Large intestine (tissue), 12 donors: ENCODE measurements at places on chromosomes 4 and X.
A peak's percentile ranks its signal among the peaks of the same experiment; 100 is the strongest.

GRCh38 chr4:41715155-41715554, 33.4 kb downstream of the PHOX2B start:
- DNase-seq, result no peak

- DNase-seq, result no peak
These were observed 74.4 kb downstream of the HTRA3 start for GRCh38 chr4:8343967-8344331.

GRCh38 chrX:3393581-3394111, 47.2 kb upstream of the MXRA5 start:
- no peak for DNase-seq

- no peak for DNase-seq
These were observed 6.6 kb downstream of the HELQ start for GRCh38 chr4:83449009-83449408.

DNA sequence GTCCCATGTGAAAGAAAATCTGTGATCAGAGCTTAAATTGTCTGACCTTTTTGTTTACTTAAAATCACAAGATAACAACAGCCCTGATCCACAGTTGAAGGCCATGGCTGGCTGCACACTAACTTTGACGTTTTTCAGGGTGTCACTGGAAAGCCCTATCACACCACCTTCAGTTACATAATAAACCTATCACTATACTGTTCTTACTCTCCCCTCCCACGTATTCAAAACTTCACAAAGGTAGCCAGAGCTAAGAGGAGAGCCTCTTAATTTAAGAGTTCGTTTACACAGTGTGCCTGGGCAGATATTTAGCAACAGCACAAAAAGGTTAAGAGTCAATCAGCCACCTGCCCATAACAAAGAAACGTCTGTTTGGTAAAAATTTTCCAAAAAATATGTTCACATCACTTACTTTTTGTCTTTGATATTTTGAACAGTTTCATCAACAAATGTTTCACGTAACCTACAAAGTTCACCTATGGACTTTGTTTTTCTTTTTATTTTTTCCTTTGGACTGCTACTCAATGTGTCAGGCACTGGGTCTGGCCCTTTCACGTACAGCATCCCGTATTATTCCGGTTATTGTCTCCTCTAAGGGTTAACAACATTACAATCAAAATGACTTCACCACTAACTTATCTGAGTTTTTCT, 25.0 kb downstream of the RFC1 start:
- no peak for DNase-seq

DNA sequence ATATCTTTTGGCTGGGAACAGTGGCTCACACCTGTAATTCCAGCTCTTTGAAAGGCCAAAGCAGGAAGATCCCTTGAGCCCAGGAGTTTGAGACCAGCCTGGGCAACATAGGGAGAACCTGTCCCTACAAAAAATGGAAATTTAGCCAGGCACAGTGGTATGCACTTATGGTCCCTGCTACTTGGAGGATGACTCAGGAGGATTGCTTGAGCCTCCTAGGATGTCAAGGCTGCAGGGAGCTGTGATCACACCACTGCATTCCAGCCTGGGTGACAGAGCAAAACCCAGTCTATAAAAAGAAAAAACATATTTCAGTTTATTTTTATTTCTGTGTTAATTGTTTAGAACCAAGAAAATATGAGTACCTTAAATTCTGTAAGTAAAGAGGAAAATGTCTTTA, 123.7 kb downstream of the CBR4 start:
- no peak for DNase-seq

DNA sequence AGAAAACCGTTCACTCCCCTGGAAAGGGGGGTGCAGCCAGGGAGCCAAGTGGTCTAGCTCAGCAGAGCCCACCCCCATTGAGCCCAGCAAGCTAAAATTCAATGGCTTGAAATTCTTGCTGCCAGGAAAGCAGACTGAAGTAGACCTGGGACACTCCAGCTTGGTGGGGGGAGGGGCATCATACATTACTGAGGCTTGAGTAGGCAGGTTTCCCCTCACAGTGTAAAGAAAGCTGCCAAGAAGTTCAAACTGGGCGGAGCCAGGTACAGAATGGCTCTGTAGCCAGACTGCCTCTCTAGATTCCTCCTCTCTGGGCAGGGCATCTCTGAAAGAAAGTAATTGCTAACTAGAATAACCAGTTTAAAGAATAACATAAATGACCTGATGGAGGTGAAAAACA, 372.3 kb upstream of the F9 start:
- DNase-seq, result no peak

DNA sequence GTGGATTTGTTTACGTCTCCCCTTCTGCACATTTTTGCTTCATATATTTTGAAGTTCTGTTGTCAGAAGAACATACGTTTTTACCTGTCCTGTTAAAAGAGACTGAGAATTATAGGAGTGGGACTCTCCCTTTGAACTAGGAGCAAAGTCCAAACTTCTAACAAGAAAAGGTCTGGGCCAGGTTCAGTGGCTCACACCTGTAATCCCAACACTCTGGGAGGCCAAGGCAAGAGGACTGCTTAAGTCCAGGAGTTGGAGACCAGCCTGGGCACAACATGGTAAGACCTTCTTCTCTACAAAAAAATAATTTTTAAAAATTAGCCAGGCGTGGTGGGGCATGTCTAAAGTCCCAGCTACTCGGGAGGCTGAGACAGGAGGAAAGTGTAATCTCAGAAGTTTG, 15.8 kb downstream of the LIN54 start:
- no peak for DNase-seq

GRCh38 chrX:54085666-54086065, 41.4 kb upstream of the PHF8 start:
- no peak for DNase-seq

GRCh38 chr4:143424276-143424675, 87.6 kb downstream of the GAB1 start:
- no peak for DNase-seq

DNA sequence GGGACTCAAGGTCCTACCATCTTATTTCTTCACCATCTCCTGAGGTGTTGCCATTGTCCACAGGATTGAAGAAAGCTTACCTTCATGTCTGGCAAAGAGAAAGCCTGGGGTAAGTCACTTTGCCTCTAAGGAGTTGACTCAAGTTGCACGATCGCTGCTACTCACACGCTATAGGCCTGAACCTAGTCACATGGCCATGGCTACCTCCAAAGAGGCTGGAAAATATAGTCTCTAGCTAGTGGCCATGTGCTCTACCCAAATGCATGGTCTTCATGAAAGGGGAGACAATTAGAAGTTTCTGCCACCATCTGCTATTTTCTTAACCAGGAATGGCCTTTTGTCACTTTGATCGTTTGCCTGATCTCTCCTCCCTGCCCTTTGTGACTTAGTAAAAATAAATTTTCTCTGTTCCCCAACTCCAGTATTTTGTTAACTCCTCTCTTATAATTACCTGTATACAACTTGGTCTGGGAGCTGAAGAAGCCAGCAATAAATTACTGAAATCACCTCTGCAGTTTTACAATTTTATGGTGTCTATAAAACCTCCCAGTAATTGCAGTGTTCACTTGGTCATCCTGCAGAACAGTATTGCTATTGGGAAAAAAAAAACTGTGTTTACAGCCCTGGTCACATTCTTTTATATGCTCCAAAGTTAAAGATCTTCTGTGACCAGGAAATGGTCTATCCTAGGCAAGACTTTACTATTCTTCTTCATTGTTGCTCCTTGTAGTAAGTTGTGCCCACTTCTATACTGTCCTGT, 126.7 kb upstream of the TSPAN5 start:
- peak; percentile 91 for DNase-seq

GRCh38 chr4:88447371-88448095, 9.4 kb upstream of the HERC5 start:
- no peak for DNase-seq

DNA sequence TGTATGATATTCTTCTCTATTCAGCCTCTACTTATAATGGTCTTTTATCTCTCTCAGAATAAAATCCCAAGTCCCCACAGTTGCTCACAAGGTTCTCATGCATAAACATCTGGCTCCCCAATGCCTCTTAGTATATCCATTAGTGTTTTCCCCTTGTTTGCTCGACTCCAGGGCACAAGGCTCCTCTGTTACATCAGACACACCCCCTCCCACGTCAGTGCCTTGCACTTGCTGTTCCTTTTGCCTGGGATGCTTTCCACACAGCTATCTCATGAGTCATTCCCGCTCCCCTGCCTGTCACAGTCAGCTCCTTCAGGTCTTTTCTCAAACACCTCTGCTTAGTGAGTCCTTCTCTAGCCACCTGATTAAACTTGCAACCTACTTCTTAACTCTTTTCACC, 260.2 kb downstream of the IL1RAPL1 start:
- DNase-seq, result no peak

DNA sequence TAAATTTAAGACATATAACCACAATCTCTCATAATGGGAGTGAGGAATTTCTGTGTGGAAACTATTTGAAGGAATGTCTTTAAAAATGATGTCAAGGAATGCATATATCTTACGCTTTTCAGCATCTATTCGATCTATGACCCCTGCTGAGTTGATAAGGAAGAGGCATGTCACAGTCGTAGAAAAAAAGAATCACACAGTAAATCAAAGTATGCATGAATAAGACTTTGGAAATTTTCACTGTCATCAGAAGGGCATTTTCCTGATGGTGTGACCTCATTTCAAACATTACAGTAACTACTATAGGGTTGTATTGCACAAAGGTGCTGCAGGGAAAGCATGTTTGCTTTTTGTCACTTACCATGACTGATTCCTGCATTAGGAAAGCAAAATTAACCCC, 41.5 kb downstream of the REELD1 start:
- no peak for DNase-seq

- peak; percentile 46 for DNase-seq
These were observed 348.5 kb downstream of the MID1IP1 start for GRCh38 chrX:39149761-39150160.

DNA sequence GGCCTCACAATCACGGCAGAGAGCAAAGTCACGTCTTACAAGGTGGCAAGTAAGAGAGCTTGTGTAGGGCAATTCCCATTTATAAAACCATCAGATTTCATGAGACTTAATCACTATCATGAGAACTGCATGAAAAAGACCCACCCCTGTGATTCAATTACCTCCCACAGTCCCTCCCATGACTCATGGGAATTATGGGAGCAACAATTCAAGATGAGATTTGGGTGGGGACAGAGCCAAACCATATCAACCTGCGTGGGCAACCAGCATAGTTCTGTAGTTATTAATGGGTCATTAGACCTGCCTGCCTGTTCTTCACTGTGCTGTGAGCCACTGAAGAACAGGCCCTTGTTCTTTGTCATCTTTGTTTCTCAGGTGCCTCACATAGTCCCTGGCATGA, 593.7 kb upstream of the BOD1L1 start:
- DNase-seq, result no peak

DNA sequence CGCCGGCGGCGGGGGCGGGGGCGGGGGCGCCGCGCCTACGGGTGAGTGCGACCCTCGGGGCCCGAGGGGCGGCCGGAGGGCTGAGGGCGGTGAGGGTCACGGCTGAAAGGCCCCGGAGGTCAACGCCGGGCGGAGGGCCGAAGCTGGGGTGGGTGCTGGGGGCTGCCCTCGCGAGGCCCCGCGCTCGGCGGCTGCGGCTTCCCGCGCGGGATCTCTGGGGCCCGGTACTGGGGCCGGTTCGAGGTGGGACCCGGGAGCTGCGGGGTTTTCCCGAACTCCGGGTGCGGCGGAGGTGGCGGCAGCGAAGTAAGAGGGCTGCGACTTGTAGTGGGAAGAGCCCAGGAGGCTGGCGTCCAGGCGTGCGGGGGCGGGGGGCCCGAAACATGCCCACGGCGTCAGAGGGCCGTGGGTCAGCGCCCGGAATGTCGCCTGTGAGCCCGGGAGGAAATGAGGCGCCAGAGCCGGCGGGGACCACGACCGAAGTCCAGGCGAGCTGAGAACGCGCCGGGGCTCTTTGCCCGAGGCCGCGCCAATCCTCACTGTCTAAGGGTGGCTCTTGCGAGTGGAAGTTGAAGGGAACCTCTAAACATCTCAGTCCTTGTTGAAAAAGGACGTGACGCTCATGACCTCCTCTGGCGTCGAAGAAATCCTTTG, 407 bp downstream of the IL13RA1 start:
- DNase-seq, result peak; percentile 77

- DNase-seq, result no peak
These were observed 43.7 kb downstream of the DDX3X start for GRCh38 chrX:41377624-41378023.

GRCh38 chr4:156829201-156829873, 142.3 kb downstream of the PDGFC start:
- DNase-seq, result no peak

- no peak for DNase-seq
These were observed 97.0 kb downstream of the MID1IP1 start for GRCh38 chrX:38898261-38898660.

- DNase-seq, result no peak
These were observed 5.4 kb upstream of the NUDT9 start for GRCh38 chr4:87416965-87417364.

- no peak for DNase-seq
These were observed 11.2 kb downstream of the IGFBP7 start for GRCh38 chr4:57098941-57099340.

- peak; percentile 54 for DNase-seq
These were observed 16.1 kb downstream of the NIPAL1 start for GRCh38 chr4:48032721-48033120.

DNA sequence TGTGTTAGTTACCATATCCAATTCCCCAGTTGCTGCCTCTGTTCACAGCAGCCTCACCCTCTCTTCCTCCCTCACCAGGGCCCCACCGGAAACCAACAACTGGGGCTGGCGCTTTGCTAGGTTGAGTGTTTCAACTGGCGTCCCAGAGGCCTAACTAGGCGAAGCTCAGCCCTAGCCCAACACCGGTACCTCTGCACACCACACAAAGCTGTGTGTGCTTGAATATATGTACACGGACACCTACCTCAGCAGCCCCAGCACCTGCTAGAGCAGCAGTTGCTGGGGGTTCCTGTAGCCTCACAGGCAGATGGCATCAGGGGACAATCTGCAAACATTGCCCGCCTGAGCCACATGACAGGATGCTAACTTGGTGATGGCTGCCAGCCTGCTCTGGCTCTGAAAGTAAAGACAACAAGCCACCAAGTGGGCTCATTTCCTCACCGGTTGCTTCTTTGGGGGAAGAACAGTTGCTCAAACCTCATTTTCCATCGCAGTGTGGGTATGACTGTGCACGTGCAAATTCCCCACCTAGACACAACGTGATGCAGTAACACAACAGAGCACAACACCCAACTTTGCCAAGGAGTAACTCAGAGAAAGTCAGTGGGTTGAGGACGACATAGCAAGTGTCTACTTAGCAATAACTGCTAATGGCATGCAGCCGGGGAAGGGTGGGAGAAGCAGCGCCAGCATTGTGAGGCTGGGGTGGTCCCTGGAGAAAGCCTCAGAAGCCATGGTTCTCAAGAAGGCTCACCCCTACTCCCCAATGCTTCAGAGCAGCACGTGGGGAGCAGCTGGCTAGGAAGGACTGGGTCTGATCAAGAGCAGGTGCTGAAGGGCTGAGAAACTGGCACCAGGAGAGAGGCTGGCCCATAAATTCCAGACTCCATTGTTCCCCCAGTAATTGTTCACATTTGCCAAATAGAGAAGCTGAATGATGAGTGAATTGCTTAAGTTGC, 139.5 kb downstream of the SH3KBP1 start:
- no peak for DNase-seq
